ENCODE measurements at places on chromosomes 5 and 9.
A peak's percentile ranks its signal among the peaks of the same experiment; 100 is the strongest.

- no peak for DNase-seq
These were observed 30.4 kb downstream of the ELL2 start for GRCh38 chr5:95931079-95931833.

DNA sequence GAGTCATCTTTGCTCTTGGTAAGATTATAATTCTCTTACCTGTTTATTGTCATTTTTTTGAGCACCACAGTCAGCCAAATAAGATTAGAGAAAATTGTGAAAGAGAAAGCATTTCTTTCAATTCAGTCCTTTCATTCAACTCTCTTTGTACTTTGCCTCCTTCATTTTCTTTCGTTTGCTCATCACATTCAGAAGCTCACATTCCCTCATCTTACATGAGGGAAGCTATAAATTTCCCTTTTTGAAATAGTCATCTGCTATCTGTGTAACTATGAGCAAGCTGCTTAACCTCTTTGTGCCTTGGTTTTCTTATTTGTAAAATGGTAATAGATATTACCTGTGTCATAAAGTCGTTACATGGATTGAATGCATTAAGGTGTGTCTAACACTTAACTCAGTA is 41.4 kb downstream of the PAM start:
- no peak for DNase-seq

GRCh38 chr5:180101451-180102105 is 30.0 kb upstream of the RNF130 start:
- DNase-seq: no peak

GRCh38 chr5:78578015-78578414 is 70.6 kb downstream of the LHFPL2 start:
- DNase-seq: peak; percentile 80

DNA sequence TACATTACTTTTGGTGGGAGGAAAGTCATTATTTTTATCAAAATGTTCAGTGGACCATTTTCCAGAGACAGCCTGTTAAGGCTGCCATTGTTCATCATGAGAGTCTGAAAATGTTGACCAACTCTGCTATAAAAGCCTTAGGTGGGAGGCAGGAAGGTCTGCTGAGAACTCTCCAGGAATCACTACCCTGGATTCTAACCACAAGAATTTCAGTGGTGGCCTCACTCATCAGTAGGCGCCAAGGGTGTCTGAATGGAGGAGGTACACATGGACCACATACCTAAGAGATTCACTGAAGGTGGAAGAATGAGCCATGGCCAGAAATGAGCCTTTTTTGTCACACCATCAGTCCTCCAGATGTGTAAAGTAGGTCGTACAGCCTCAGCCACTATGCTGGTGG is 21.0 kb upstream of the TLX3 start:
- DNase-seq: no peak

GRCh38 chr5:154375329-154376008 is 70.3 kb upstream of the SAP30L start:
- peak; percentile 55 for DNase-seq

GRCh38 chr5:122153230-122153629 is 23.9 kb downstream of the ZNF474 start:
- no peak for DNase-seq

DNA sequence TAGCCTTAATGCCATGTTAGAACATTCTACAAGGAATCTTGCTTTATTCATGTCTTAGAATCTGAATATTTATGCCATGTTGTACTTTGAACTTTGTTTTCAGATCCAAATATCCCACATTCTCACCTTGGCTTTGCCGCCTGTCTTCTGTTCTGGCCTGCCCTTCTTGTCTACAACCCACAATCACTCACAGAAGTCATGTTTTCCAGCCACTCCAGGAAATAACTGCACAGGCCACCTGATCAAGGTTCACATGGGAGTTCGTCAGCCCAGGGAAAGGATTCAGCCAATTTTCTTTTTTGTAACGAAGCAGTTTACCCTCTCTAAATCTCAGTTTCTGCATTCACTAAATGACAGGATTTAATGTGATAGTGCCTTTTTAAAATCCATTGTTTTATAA is 70.5 kb downstream of the JAKMIP2 start:
- no peak for DNase-seq

- peak; percentile 77 for DNase-seq
These were observed 6.1 kb upstream of the DPM2 start for GRCh38 chr9:127943731-127944144.

- DNase-seq: no peak
These were observed 88.7 kb downstream of the SCAMP1 start for GRCh38 chr5:78449103-78449502.

GRCh38 chr9:25003686-25004085 is 458.0 kb upstream of the IZUMO3 start:
- DNase-seq: no peak

- no peak for DNase-seq
These were observed 465.2 kb upstream of the RGMB start for GRCh38 chr5:98308231-98308630.

DNA sequence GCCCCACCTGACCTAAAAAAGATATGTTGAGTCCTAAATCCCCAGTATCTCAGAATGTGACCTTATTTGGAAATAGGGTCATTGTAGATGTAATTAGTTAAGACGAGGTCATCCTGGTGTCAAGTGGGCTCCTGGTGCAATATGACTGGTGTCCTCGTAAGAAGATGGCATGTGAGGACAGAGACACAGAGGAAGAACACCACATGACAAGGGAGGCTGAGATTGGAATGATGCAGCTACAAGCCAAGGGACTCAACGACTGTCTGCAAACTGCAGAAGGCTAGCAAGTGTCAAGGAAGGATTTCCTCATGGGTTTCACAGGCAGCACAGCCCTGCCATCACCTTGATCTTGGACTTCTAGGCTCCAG is 100.4 kb upstream of the DAP start:
- no peak for DNase-seq

- DNase-seq: no peak
These were observed 100.2 kb upstream of the RAI14 start for GRCh38 chr5:34555699-34556508.
